H9 (cell line): ENCODE measurements at places on chromosomes 6 and 20. TPM values are rescaled to one million over a fixed set of nuclear protein-coding genes. Genes with fewer than 3 reads are reported as not detected.

Gene SOBP
- total RNA-seq, result 3.8 and 4.3 TPM in 2 replicates

Gene HLA-B
- total RNA-seq, result 68.6 and 70.7 TPM in 2 replicates

Gene OR5V1
- not detected in 2 replicates for total RNA-seq

Gene CLPSL2
- 4.4 and 6.0 TPM in 2 replicates for total RNA-seq

Gene TRDN
- total RNA-seq, result 10.4 and 10.6 TPM in 2 replicates

Gene SSTR4
- total RNA-seq, result not detected in 2 replicates

Gene ARMC12
- total RNA-seq, result 1.5 and 1.7 TPM in 2 replicates

Gene ZBTB46
- total RNA-seq, result 27.1 and 27.3 TPM in 2 replicates

Gene GSTA1
- not detected in 2 replicates for total RNA-seq

DNA sequence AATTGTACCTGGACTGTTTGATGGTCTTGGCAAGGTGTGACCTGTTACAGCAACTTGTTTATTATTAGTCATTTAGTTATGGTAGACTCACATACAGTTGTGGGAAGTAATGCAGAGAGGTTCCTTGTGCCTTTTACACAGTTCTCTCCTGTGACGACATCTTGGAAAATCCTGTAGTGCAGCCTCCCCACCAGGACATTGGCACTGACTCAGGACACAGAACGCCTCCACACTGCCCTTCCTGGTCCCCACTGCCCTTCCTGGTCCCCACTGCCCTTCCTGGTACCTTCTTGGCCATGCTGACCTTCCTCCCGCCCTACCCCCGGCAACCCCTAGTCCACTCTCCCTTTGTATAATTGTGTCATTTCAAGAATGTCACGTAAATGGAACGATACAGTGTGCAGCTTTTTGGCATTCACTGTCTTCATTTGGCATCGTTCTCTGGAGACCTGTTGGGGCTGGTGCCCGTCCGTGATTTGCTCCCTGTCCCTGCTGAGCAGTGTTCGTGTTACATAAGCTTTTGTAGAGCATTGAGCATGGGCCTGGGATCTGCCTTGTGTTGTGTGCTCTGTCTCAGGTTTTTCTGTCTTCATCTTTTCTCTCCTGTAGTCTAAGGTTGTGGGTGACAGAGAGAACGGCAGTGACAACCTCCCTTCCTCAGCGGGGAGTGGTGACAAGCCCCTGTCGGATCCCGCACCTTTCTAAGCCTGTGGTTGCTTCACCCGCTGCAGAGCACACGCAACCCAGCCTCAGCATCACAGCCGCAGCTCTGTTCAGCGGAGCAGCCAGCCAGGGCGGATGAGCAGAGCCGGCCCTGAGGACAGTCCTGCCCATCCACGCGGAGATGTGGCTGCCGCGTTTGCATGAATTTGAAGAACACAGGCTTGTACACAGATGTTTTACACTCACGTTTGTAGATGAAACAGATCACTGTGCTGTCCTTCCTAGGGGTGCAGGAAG is 5.4 kb upstream of the DNAJC5 start:
- no peak for DNase-seq

GRCh38 chr6:7085911-7086310 is 21.9 kb upstream of the RREB1 start:
- no peak for DNase-seq

GRCh38 chr20:50580016-50580747 is 70.0 kb downstream of the PTPN1 start:
- peak; percentile 80 for DNase-seq

- DNase-seq, result no peak
Measured at GRCh38 chr20:47561180-47561579, 59.5 kb downstream of the NCOA3 start.

- DNase-seq, result no peak
Measured at GRCh38 chr6:132020138-132020581, 69.0 kb upstream of the CCN2 start.

DNA sequence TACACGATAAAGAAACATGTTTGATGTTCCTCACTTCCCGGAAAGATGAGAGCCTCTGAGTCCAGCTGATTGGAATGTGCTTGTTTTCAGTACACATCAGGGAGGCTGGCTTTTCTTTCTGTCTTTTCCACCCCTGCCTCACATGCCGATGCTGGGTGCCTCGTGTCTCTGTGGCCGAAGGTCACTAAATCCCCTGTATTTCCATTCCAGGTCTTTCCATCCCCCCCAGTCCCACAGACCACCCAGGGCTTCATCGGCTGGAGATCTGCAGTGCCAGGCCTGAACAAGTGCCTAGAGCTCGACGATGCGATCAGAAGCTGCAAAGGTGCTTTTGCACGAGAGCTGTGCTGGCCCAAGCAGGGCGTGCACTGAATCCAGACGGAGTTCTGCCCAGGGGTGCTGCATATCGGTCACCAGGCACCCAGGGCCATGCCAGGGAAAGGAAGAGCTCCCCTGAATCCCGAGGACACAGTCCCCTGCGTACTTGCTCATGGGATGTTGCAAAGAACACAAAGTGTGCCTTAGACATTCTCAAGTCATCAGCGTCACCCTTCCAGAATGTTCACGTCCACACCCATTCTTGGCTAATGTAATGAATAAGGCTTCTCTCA is 67.9 kb downstream of the ANKRD60 start:
- no peak for DNase-seq

DNA sequence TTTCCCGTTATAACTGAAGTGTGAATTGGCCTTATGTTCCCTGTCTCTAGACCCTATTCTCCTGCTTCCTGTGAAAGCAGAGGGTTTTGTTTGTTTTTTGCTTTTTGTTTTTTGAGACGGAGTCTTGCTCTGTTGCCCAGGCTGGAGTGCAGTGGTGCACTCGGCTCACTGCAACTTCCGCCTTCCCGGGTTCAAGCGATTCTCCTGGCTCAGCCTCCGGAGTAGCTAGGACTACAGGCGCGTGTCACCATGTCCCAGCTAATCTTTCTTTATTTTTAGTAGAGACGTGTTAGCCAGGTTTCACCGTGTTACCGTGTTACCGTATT is 674 bp upstream of the GNMT start:
- DNase-seq, result no peak

DNA sequence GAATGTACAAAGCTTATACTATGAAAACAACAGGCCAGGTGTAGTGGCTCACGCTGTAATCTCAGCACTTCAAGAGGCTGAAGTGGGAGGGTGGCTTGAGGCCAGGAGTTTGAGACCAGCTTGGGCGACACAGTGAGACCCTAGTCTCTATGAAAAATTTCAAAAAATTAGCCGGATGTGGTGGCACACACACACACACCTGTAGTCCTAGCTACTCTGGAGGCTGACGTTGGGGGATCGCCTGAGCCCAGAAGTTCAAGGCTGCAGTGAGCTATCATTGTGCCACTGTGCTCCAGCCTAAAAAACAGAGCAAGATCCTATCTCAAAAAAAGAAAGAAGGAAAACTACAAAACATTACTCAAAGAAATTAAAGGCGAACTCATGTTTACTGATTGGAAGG is 7.3 kb upstream of the ASF1A start:
- DNase-seq, result no peak

GRCh38 chr6:126148853-126149252 is 162.5 kb downstream of the TRMT11 start:
- DNase-seq, result no peak

DNA sequence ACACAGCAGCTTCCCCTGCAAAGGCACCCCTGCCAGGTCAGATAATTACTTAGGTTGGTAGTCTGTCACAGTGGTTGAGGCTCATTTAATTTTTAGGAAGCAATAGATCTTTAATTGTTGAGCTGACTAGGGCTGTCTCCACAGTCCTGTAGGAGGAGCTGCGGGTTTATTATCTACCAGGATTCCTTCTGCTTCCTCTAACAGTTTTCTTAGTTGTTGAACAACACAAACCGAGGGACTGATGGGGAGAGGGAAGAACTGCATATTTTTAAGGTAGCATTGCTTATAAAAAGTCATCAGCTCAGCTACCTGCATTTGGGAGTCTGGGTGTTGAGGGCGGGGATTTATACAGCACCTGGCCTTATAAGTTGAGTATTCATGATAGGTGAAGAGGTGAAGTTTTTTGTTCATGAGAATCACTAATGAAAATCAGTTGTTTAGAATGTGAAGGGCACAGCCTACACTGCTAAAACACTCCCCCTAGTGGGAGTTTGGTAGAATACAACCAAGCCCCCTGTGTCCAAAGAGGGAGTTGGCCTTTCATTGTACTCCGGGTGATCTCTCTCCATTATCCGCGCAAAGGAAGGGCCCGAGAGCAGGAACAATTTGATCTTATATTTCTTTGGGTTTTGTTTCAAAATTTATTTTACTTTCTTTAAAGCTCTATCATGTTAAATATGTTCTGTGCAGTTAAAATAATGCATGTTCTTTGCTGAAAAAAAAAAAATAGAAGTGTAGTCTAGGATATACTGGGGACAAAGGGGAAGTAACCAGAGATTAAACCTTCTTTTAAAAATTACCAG is 69.6 kb downstream of the SSR1 start:
- peak; percentile 57 for DNase-seq
